ENCODE measurements at places on chromosomes 4 and X.

GRCh38 chr4:5747738-5748375, 36.9 kb downstream of the EVC start:
- H3K36me3 ChIP-seq: peaks cover 62% of the 10 kb centered on the region
- DNase-seq: peak; percentile 97
- H3K27me3 ChIP-seq: no peaks in the 10 kb centered on the region
- H3K4me3 ChIP-seq: peak overlapping the region; percentile 17
- H3K4me1 ChIP-seq: peaks cover 47% of the 10 kb centered on the region
- H3K27ac ChIP-seq: peak overlapping the region; percentile 92

GRCh38 chr4:65416891-65417290, 253.4 kb downstream of the EPHA5 start:
- H3K27ac ChIP-seq: no peak overlapping the region
- no peaks in the 10 kb centered on the region for H3K27me3 ChIP-seq
- peaks cover 5% of the 10 kb centered on the region for H3K4me1 ChIP-seq
- peak; percentile 70 for DNase-seq
- no peaks in the 10 kb centered on the region for H3K36me3 ChIP-seq

GRCh38 chr4:22477136-22477812, 38.6 kb downstream of the ADGRA3 start:
- H3K27ac ChIP-seq: peak overlapping the region; percentile 11
- DNase-seq: peak; percentile 30
- H3K27me3 ChIP-seq: no peaks in the 10 kb centered on the region
- H3K4me3 ChIP-seq: peak overlapping the region; percentile 30

- H3K4me3 ChIP-seq: no peak overlapping the region
- no peak for DNase-seq
- no peaks in the 10 kb centered on the region for H3K4me1 ChIP-seq
- no peak overlapping the region for H3K27ac ChIP-seq
Measured at GRCh38 chr4:103719105-103719829, 518 bp downstream of the TACR3 start.

DNA sequence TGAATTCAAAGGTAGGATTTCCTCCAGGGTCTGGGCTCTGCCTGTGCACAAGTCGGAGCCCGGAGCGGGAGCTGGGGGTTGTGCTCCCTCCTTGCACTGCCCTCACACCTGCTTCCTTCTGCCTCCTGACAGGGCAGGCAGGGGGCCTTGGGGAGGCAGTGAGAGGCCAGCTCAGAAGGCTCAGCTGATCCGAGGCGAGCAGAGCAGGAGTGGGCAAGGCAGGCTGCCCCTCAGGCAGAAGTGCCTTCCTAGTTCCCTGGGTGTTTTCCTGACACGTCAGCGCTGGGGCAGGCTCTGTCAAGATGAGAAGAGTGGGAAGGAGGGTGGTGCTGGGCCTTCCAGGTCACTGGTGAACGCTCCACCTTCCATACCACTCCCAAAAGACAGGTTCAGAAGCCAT, 5.5 kb upstream of the IRAK1 start:
- H3K27ac ChIP-seq: no peak overlapping the region

DNA sequence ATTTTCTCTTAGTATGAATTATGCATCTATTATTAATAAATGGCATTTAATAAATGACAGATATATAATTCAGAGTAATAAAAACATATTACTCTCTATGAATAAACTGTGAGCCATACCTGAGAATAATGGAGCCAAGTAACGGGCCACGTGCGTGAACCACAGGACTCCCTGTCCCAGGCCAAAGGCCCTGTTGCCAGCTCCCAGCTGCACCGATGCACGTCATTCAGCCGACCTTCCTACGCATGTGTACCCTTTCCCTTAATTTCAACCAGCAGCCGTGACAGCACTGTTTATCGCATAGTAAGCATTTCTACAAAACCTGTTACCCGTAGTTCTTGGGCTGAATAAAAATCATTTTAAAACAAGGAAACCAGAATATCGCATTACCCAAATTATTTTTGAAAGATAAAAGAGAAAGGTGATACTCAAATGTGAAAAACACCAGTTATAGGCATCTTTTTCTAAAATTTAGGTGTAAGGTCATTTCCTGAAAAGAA, 827.2 kb upstream of the FRG1 start:
- H3K36me3 ChIP-seq: no peaks in the 10 kb centered on the region
- H3K27me3 ChIP-seq: no peaks in the 10 kb centered on the region
- DNase-seq: no peak
- H3K4me1 ChIP-seq: no peaks in the 10 kb centered on the region

DNA sequence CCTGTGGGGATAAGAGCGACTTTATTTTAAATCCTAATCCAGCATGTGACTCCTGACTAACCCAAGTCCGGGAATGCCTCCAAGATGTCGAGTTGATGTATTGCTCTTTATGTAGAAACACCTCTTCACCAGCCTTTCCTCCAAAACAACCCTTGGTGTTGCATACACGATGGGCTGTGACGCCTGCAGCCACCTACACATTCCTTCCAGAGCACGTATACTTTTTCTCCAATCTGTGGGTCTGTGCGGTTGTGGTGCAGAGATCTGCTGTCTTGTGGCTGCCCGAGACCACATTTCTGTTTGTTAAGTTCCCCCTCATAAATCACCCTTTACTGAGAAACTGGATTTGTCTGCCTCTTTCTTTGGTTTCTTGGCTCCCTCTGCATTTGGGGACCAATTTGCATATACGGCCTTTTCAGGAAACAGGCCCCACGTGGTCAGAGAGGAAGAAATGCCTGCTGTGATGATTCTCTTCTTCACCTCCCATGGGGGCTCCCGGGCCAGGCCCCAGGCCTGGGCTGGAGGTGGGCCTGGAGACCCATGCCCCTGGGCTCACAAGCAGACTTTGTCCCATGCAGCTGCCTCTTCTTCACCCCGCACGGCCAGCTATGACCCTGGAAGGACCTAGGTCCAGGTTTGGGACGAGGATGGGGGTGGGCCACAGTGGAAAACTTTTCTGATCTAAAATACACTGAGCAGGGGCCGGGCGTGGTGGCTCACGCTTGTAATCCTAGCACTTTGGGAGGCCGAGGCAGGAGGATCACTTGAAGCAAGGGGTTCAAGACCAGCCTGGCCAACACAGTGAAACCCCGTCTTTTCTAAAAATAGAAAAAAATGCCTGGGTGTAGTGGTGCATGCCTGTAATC, 21.4 kb upstream of the AFAP1 start:
- no peaks in the 10 kb centered on the region for H3K36me3 ChIP-seq
- H3K4me1 ChIP-seq: peaks cover 27% of the 10 kb centered on the region
- peak; percentile 96 for DNase-seq
- peak overlapping the region; percentile 32 for H3K4me3 ChIP-seq
- peak overlapping the region; percentile 97 for H3K27ac ChIP-seq

DNA sequence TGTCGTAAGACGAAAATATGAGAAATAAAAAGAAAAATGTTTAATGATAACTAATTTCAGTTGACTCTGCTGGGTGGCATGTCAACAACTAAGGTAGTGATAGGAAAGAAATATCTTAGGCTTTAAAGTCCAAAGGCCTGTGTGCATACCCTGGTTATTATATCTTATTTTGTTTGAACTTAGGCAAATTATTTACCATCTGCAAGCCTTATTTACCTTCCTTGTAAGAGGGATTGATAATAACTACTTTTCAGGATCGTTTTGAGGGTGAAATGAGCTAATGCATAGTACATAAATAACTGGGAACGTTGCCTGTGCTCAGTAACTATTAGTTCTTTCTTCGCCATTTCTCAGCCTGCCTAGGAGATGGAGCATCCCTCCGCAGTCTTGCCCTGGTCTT, 41.6 kb upstream of the TAB3 start:
- no peak for DNase-seq
- no peaks in the 10 kb centered on the region for H3K36me3 ChIP-seq
- no peak overlapping the region for H3K27ac ChIP-seq
- H3K4me3 ChIP-seq: no peak overlapping the region

GRCh38 chr4:78937837-78938236, 1.4 kb downstream of the PAQR3 start:
- H3K27ac ChIP-seq: no peak overlapping the region
- no peaks in the 10 kb centered on the region for H3K36me3 ChIP-seq
- no peak overlapping the region for H3K4me3 ChIP-seq
- peaks cover 5% of the 10 kb centered on the region for H3K27me3 ChIP-seq

GRCh38 chrX:20362268-20363267, 95.9 kb upstream of the RPS6KA3 start:
- peaks cover 25% of the 10 kb centered on the region for H3K4me1 ChIP-seq
- no peaks in the 10 kb centered on the region for H3K27me3 ChIP-seq
- DNase-seq: peak; percentile 65
- no peaks in the 10 kb centered on the region for H3K36me3 ChIP-seq
- H3K4me3 ChIP-seq: peak overlapping the region; percentile 42
- H3K27ac ChIP-seq: peak overlapping the region; percentile 87

GRCh38 chr4:28248269-28248668, 1387.6 kb downstream of the STIM2 start:
- no peaks in the 10 kb centered on the region for H3K4me1 ChIP-seq
- no peaks in the 10 kb centered on the region for H3K27me3 ChIP-seq
- no peak for DNase-seq
- H3K27ac ChIP-seq: no peak overlapping the region

- H3K4me1 ChIP-seq: no peaks in the 10 kb centered on the region
- DNase-seq: no peak
- H3K36me3 ChIP-seq: no peaks in the 10 kb centered on the region
Measured at GRCh38 chr4:79439489-79439888, 31.5 kb upstream of the GK2 start.

DNA sequence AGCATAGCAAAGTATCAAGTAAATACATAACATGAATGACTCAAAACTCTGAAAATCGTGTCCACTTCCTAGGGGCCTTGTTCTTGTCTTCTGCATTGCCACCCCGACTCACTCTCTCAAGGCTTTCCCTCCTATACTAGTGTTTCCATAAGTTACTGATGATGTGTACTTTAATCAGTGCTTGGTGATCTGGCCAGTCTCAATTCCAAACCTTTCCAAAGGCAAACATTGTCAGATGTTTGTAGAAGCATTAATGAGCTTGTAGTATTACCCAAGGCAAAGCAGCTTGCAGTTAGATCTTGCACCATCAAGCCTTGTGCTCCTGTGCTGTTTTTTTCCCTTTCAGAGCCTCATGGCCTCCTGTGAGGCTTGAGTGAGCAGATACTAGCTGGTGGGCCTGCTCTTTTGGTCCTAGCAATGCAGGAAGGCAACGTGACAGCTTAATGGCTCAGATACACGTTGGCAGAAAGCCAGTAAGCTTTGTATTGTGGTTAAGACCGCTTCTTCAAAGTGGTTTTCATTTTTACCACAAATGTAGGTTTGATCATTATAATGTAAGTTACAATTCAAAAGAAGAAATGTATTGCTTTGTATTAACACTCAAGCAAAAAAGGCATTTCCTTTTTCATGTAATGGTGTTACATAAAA, 51.8 kb downstream of the RBPJ start:
- H3K27me3 ChIP-seq: no peaks in the 10 kb centered on the region
- no peak overlapping the region for H3K27ac ChIP-seq
- DNase-seq: no peak
- H3K4me1 ChIP-seq: peaks cover 33% of the 10 kb centered on the region
- H3K4me3 ChIP-seq: no peak overlapping the region

- peaks cover 5% of the 10 kb centered on the region for H3K4me1 ChIP-seq
- H3K27ac ChIP-seq: no peak overlapping the region
- no peak for DNase-seq
- H3K36me3 ChIP-seq: no peaks in the 10 kb centered on the region
Measured at GRCh38 chr4:101299899-101300540, 47.3 kb downstream of the PPP3CA start.

DNA sequence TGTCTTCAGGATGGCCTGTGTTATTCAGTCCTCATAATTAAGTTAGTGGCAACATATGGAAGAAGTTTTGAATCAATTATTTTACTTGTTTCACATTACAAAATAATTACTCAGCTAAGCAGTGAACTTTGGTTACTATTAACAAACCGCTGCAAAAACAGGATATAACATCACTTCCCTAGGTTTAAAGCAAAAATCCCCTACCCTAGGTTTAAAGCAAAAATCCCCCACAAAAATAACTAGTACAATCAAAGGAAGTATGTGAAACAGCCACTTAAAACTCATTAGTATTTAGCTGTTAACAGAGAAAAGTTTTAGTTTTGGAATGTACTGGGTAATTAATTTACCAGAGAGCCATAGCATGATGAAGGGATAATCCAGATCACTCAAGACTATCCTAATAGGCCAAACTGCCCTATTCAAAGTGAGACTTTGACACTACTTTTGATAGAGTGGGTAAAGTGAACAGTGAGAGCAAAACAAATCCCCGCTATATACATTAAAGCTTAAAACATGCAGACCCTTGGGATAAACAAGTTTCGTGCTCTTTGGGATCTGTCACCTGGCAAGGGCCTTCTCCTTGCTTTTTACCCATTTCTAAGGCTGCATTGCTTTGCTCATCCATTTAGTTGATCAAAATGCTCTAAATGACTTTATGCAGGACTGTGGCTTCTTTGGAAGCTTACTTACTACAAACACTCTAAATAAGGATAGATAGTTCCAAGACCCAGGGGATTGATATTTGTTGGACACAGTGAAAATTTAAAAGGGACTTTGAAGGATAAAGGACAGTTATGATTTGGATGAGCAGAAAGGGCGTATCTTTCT, 36.4 kb upstream of the GPR174 start:
- DNase-seq: no peak
- no peak overlapping the region for H3K27ac ChIP-seq
- no peaks in the 10 kb centered on the region for H3K36me3 ChIP-seq
- H3K4me1 ChIP-seq: no peaks in the 10 kb centered on the region

GRCh38 chr4:186771624-186772023, 48.0 kb upstream of the FAT1 start:
- H3K4me3 ChIP-seq: no peak overlapping the region
- no peaks in the 10 kb centered on the region for H3K36me3 ChIP-seq
- peak overlapping the region; percentile 50 for H3K27ac ChIP-seq
- no peak for DNase-seq
- H3K27me3 ChIP-seq: no peaks in the 10 kb centered on the region
- H3K4me1 ChIP-seq: peaks cover 18% of the 10 kb centered on the region

- H3K27me3 ChIP-seq: no peaks in the 10 kb centered on the region
- H3K27ac ChIP-seq: peak overlapping the region; percentile 47
- H3K36me3 ChIP-seq: peaks cover 14% of the 10 kb centered on the region
- H3K4me1 ChIP-seq: peaks cover 14% of the 10 kb centered on the region
- peak; percentile 77 for DNase-seq
Measured at GRCh38 chrX:3820167-3820566, 106.7 kb upstream of the PRKX start.

- no peaks in the 10 kb centered on the region for H3K27me3 ChIP-seq
- H3K36me3 ChIP-seq: no peaks in the 10 kb centered on the region
- H3K27ac ChIP-seq: no peak overlapping the region
- no peak overlapping the region for H3K4me3 ChIP-seq
- no peaks in the 10 kb centered on the region for H3K4me1 ChIP-seq
Measured at GRCh38 chr4:69830192-69830559, 29.8 kb downstream of the SULT1E1 start.

DNA sequence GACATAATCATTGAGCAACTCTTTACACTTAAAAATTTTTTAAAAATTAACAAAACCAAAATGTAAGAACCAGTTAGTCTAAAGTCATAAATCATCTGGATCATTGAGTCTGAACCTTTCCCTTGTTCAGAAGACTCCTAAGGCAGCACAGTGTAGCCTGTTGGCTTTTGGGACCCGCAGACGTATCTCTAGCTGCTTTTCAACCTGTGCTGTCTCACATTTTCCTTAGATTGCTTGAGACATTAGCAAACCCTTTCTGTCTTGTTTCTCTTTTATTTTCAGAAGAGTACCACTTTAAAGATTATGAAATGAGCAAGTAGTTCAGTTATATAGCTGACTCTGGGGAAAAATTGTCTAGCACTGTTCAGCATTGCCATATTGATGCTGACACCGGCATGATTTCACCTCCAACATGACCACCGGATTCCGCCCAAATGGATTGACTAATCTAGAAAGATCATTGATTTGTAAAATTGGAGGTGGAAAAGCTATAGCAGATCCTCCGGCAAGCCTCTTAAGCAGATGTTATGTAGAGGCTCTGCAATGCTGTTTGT, 8.9 kb downstream of the TCEANC start:
- H3K27ac ChIP-seq: peak overlapping the region; percentile 48
- H3K36me3 ChIP-seq: no peaks in the 10 kb centered on the region
- peaks cover 29% of the 10 kb centered on the region for H3K4me1 ChIP-seq
- no peaks in the 10 kb centered on the region for H3K27me3 ChIP-seq
- peak overlapping the region; percentile 43 for H3K4me3 ChIP-seq
- DNase-seq: no peak

Data from osteoblast (primary cell).